ENCODE measurements at places on chromosomes 12 and 14.
A peak's percentile ranks its signal among the peaks of the same experiment; 100 is the strongest.

- DNase-seq, result no peak
These were observed 32.7 kb upstream of the RIN3 start for GRCh38 chr14:92480856-92481255.

GRCh38 chr14:68624541-68625220, 168.2 kb downstream of the ZFP36L1 start:
- no peak for DNase-seq

GRCh38 chr12:13740149-13740545, 241.3 kb downstream of the GRIN2B start:
- no peak for DNase-seq

- DNase-seq, result no peak
These were observed 1.5 kb downstream of the CHURC1 start for GRCh38 chr14:64915797-64916196.

- no peak for DNase-seq
These were observed 6.0 kb downstream of the GALNT9 start for GRCh38 chr12:132323171-132324010.

- no peak for DNase-seq
These were observed 122.5 kb downstream of the WIF1 start for GRCh38 chr12:64998371-64999147.

GRCh38 chr14:60647081-60647836, 2.0 kb downstream of the SIX1 start:
- no peak for DNase-seq

- peak; percentile 44 for DNase-seq
These were observed 11.9 kb downstream of the SCNN1A start for GRCh38 chr12:6363330-6364043.

- no peak for DNase-seq
These were observed 862 bp downstream of the PIP4K2C start for GRCh38 chr12:57591782-57592325.

GRCh38 chr14:65132855-65133254, 30.5 kb upstream of the MAX start:
- DNase-seq, result no peak

- no peak for DNase-seq
These were observed 69.1 kb downstream of the PPP2R5E start for GRCh38 chr14:63474111-63474510.

All from stimulated activated CD8-positive, alpha-beta memory T cell treated with anti-CD3 and anti-CD28 coated beads, Interleukin-15, amount 100 ng/mL, for 24 hours (primary cell).